ENCODE measurements at places on chromosomes 3 and 15.

DNA sequence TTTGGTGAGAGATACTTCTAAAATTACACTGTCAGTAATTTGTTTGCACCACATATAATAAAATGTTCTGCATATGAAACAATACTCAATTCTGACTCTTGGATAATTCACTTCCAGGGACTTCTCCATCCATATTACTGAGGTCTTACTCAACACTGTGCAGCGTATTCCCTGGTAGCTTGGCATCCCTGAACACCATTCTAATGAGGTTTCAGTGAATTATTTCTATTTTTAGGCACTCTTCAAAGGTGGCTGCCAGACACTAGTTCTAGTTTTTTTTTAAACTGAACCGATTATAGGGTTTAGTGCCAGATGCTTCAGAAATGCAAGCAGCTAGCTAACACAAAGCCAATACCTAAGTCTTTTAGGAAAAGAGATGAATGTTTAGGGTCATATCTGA, 283.3 kb downstream of the FEZF2 start:
- no peak for DNase-seq

DNA sequence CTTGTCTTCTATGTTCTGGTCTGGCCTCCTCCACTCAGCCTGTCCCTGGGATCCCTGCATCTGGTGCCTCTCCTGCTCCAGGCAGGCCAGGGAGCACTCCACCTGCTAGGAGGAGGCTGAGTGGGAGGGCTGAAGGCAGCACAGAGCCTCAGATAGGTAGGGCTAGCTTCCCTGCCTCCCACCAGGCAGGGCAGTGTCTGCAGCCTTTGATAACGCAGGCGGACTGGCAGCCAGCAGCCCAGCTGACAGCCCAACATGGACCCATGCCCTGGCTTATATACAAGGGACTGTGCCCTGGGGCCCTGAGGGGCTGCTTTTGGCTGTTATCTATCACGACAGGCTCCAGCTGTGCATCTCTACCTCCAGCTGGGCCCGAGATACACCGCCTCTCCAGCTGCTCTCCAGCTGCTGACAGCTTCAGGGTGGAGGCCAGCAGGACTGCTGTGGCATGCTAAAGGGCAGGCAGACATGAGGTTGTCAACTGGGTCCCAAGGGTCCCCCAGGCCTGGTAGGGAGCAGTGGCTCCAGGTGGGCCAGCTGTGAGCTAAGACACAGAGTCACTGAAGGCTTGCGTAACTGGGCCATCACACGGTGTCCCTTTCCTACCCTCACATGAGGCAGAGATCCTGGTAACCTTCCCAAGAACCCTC, 5.2 kb upstream of the CLK3 start:
- DNase-seq: no peak

- no peak for DNase-seq
Observed at GRCh38 chr3:176920766-176921160, 276.5 kb downstream of the TBL1XR1 start.

DNA sequence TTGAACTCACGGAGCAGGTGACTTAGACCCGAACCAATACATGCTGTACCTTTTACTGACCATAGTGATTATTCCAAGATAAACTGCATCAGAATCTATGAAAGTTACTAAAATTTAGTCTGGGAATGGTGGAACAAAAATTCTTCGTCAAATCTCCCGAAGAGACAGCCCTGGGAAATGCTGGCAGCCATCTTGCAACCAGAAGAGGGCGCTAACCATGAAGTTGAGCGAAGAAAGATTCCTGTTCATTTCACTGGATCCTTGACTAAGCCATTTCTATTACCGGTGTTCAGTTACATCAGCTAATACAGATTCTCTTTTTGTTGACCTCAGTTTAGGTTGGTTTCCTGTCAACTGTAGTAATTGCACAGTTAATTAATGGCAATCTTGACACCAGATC, 199.6 kb downstream of the SLC9A9 start:
- no peak for DNase-seq

GRCh38 chr15:63544258-63545026, 40.0 kb downstream of the USP3 start:
- no peak for DNase-seq

DNA sequence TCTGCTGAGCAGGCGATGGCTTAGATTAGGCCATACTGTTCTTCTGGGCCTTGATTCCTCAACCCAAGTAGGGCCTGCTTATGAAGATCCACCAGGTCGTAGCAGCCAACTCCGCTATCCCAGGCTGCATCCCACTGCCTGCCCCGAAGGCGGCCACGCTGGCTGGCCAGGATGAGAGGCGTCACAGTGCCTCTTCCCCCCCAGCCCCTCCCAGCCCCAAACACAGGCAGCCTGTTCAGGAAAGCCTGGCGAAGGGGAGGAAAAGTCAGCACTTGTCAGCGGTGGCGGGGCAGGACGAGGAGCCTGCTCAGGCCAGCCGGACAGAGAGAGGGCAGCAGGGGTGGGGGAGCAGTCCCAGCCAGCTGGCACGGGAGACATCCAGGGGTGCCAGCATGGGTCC, 11.2 kb downstream of the PTH1R start:
- DNase-seq: no peak

DNA sequence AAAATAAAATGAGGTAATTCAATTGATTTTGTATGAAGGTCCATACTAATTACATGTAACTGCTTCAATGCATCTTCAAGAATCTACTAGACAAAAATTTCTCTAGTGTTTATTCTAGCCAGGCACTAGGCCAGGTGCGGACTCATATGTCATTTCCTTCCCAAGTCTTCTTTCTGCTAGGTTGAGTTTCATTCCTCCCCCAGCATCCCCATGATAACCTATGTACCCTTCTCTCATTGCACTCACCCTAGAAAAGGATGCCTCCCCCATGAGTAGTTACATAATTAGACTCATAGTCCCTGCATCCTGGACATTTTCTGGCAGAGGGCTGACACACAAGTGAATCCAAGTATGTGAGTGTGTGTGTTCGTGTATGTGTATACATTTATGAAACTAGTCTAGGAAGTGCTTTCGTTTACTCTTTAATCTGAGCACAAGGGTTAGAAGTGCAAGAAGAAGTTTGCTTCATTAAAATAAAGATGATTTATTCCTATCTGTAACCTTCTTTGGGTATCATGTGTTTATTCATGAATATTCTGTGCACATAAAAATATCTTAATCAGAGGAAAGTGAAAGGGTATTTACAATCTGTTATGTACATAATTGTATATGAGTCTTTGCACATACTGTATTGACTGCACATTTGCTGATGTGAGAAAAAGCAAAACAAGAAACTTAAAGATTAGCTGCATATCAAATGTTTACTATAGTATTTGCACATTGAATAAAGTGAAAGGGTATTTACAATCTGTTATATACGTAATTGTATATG, 585.6 kb upstream of the ZNF717 start:
- no peak for DNase-seq
